ENCODE measurements at places on chromosomes 2 and 18.

GRCh38 chr18:54100920-54101470 lies 123.5 kb downstream of the MBD2 start:
- no peak for DNase-seq

- DNase-seq, result no peak
Measured at GRCh38 chr2:109674894-109675534, 60.9 kb downstream of the SOWAHC start.

- DNase-seq, result no peak
Measured at GRCh38 chr18:71919211-71919610, 624.9 kb downstream of the CBLN2 start.

- DNase-seq, result no peak
Measured at GRCh38 chr18:54787616-54788015, 40.7 kb upstream of the RAB27B start.

GRCh38 chr2:144679942-144680341 lies 160.0 kb upstream of the ZEB2 start:
- no peak for DNase-seq

- no peak for DNase-seq
Measured at GRCh38 chr2:31322371-31322770, 88.4 kb downstream of the EHD3 start.

DNA sequence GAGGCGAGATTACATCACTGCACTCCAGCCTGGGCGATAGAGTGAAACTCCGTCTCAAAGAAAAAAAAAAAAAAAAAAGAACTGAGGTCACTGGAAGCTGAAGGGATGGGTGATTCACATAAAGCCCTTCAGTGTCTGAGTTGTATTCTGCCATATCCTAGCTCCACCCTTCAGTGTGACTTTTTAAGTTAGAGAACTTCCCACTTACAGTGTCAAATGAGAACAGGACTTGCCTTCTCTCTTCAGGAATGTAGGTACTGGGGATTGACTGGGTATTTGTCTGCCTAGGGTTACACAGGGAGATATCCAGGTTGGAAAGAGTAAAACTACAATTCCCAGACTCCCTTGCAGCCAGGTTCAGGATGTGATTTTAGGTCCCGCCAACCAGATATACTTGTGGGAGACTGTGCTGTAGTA lies 37.9 kb downstream of the EHD3 start:
- no peak for DNase-seq

DNA sequence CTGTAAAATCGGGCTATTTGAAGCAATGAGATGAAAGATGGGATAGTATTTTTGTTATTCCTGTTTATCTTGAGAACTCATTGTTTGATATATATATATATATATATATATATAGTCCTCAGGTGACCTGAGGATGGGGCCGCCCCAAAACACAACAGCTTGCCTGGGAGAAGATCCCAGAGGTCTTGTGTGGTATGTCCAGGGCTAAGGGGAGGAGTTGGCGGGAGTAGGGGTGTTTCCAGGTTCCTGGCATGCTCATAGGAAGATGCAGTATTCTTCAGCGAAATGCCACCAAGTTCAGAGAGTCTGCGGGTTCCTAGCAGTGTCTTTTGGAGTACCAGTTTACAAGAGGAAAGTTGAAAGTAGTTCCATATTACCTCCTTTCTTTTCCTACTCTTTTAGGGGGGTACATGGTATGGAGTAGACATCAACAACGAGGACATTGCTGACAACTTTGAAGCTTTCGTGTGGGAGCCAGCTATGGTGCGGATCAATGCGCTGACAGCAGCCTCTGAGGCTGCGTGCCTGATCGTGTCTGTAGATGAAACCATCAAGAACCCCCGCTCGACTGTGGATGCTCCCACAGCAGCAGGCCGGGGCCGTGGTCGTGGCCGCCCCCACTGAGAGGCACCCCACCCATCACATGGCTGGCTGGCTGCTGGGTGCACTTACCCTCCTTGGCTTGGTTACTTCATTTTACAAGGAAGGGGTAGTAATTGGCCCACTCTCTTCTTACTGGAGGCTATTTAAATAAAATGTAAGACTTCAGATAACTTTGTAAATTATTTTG lies 18.3 kb downstream of the CCT7 start:
- no peak for DNase-seq

GRCh38 chr2:20159411-20160070 lies 65.4 kb downstream of the SDC1 start:
- DNase-seq, result no peak

Measured in stimulated activated CD8-positive, alpha-beta memory T cell treated with anti-CD3 and anti-CD28 coated beads, Interleukin-7, amount 100 ng/mL, for 24 hours (primary cell).